Activated T-cell treated with anti-CD3 and anti-CD28 coated beads, Interleukin-2, amount 50 U/mL, for 72 hours (primary cell): ENCODE measurements at places on chromosomes 3 and 15. TPM values are rescaled to one million over a fixed set of nuclear protein-coding genes. Genes with fewer than 3 reads are reported as not detected.

TRAIP gene
- 47.2 TPM for total RNA-seq

DNA sequence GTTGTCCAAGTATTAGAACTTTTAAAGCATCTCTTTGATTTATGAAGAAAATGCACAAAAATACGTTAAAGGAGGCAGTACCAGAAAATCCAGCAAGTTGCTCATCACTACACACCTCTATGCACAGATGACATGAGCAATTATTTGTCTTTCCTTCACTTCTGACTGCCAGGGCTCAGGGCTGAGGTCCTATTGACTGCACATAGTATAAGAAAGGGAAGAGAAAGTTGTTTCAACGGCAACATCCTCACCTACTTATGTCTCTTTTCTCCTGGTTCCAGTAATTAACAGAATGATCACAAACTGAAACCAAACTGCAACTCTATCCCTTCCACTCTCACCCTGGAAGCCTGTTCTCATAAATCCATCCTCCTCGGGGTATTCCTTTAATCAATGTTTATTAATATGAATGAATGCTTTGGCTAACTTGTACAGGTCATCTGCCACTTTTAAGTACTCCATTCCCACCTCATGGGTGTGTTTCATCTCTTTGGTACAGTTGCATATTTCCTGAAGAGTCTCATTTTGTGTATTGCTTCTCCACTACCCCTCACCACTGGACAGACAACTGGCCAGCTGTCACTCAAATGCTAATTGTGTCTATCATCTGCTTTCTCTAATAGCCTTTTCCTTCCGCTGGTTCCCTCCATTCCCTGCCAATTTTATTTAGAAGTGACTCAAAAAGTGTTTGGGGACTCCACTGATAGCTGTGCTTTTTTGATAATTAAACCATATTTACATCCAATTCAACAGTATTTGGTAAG lies 34.5 kb downstream of the RAB27A start:
- DNase-seq, result no peak

DNA sequence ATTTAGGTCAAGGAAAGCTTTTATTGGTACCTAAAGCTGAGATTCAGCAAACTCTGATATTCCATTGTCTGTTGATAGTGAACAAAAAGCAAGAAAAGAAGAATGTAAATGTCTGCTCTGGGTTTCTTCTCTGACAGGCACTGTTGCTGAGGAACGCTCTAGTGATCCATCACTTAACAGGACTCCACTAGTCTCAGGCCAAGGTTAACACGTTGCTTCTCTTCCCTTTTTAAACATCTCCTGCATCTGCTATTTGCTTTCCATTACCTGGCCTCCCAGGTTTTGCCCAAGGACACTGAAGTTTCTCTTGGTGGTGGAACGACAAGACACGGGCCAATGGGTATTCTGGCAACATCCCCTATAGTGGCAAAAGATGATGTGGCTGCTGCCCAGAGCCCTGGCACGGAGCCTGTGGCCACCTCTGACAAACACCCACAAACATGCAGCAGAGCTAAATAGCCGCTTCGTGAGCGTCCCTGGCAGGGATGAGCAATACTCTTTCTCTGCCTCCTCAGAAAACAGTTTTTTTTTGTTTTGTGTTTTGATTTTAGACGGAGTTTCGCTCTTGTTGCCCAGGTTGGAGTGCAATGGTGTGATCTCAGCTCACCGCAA lies 97.8 kb upstream of the AKAP13 start:
- no peak for DNase-seq

GRCh38 chr3:94115482-94115881 lies 52.6 kb downstream of the NSUN3 start:
- no peak for DNase-seq

DNA sequence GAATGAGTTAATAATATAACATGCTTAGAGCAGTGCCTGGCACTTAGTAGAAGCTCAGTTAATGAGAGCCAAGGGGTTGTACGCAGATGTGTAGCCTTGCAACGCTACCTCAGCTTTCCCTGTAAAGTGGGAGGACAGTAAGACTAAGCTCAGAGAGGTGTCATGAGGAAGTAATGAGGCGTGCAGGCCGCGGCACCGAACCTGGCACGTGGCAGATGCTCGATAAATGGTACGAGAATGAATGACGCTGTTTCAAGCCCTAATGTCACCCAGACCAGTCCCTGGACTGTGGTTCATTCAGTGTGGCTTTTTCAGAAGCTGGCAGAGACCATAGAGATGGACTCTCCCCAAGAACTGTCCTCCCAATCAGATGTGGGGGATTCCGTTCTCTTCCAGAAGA lies 21.2 kb downstream of the GRIP2 start:
- DNase-seq, result no peak

GRCh38 chr3:34109846-34110245 lies 311.4 kb downstream of the PDCD6IP start:
- no peak for DNase-seq
